Cerebellar cortex (tissue), 1 donor: ENCODE measurements at places on chromosomes 6 and 20.
A peak's percentile ranks its signal among the peaks of the same experiment; 100 is the strongest.

DNA sequence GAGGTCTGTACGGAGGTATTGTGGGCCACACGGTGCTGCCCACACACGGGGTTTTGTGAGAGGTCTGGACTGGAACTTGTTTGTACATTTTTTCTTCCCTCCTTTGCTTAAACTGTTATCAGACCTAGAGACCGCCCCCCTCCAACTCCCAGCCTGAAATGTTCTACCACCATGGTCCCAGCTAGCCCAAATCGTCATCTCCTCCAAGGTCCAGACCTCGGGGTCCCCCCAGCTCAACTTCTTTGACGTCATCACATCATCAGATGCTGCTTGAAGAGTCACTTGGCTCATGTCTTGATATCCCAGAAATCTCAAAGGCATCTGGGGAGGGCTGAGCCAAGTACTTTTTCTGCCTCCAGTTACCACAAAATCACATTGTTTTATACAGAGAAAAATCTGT is 2.8 kb upstream of the CCDC170 start:
- DNase-seq = no peak

DNA sequence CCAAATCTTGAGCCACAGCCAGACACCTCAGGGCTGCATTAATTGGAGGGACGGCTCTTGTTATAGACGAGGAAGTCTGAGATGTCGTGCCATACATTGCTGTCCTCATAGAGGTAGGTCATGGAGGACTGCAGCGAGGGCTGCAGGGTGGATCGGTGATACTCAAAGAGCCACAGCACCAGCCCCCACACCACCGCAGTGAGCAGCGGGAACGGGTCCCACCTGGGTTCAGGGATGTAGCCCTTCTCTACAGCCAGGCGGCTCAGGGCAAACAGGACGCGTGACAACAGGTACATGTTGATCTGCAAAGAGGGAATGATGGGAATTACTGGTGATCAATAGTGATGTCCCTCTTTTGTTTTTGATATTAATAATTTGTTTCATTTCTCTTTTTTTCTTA is 12.4 kb downstream of the PXMP4 start:
- no peak for DNase-seq

DNA sequence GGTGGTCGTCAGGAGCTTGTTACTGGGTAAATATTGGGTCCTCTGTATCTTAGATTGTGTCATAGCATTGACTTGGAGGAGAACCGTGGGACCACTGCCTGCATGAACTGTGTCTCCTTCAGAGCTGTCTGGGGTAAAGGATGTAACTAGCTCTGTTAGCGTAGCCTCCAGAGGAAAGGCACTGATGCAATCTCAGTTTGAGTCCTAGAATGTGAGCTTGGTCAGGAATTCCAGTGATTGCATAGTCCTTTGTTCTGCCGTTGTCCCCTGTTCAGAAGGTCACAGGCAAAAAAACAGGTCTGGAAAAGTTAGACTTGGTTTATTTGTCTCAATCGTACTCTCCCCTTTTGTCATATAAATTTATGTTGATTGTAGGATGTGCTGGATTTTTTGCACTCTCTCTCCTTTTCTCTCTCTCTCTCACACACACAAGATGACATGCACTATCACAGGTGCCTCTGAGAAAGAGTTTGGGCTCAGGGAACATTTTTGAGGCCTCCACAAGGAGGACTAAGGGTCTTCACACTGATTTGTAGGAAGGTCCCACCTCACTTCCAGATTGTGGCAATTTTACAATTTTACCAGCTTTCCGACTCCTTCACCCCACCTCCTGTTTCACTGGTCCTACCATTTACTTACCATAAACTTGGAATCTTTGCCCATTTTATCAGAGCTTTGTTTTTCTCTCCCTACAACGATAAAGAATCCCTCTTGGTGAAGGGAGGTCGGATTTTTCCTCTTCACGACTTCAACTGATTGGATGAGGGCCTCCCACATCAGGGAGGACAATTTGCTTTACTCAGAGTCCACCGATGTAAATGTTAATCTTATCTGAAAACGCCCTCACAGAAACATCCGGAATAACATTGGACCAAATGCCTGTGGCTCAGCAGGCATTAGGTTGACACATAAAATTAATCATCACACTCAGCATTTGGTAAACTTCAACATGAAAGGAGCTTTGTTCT is 7.0 kb upstream of the DACT2 start:
- no peak for DNase-seq

DNA sequence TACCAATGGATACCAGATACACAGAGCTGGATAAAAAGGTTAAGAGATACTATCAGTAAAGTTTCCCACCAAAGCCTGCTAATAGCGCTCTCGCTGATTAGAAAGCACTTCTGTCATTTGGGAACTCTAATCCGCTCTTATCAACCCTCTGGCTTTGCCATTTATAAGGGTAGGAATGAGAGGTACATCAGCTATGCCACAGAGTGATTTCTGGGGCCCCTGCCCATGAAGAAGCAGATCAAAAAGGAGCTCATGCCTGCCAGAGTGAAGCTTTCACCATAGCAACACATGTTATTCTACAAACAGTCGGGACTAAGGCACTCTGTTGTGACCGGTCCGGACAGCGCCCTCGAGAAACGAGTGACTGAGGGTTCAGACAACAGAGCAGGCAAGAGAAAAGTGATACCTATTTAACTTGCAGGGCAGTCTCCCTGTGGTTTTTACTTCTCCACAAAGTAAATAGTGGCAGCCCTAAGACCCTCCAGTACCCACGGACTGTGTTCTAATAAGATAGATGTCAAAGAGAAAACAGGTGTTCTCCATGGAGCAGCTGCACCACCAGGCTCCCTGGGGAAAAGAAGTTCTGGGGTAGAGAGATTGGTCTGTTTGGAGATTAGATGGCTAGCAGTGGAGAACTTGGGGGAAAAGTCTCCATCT is 5.6 kb downstream of the TRAM2 start:
- no peak for DNase-seq

DNA sequence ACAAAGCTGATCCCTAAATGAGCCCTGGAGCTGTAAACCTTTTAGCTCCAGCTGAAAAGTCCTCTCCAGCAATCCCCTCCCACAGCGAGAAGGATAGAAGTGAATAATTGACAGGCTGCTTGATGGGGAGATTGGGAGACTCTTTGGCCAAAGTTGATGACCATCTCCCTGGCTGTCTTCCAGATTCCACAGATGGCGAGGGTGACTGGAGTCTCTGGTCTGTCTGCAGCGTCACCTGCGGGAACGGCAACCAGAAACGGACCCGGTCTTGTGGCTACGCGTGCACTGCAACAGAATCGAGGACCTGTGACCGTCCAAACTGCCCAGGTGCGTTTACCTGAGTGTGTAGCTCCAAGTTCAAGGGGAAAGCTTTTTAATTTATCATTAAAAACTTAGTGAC is 67.3 kb downstream of the ISM1 start:
- no peak for DNase-seq

DNA sequence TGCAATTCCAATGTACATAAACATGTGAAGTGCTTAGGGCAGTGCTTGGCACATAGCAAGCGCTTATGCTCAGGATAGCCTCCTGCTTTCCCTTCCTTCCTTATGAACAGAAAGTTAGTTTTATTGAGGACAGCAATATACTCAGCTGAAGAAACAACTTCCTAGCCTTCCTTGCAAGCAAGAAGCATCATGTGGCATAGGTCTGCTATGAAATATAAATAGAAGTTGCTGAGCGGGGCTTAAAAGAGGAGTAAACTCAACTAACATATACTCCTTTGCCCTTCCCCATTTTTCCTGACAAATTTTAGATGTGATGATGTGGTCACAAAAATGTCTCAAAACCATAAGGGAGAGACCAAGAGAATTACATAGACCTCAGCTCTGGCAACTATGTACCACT is 98.9 kb downstream of the KIF16B start:
- DNase-seq = no peak

GRCh38 chr20:53028337-53029007 is 56.3 kb downstream of the TSHZ2 start:
- DNase-seq = no peak

- DNase-seq = peak; percentile 25
These were observed 313.4 kb upstream of the MOCS1 start for GRCh38 chr6:40247516-40248115.

DNA sequence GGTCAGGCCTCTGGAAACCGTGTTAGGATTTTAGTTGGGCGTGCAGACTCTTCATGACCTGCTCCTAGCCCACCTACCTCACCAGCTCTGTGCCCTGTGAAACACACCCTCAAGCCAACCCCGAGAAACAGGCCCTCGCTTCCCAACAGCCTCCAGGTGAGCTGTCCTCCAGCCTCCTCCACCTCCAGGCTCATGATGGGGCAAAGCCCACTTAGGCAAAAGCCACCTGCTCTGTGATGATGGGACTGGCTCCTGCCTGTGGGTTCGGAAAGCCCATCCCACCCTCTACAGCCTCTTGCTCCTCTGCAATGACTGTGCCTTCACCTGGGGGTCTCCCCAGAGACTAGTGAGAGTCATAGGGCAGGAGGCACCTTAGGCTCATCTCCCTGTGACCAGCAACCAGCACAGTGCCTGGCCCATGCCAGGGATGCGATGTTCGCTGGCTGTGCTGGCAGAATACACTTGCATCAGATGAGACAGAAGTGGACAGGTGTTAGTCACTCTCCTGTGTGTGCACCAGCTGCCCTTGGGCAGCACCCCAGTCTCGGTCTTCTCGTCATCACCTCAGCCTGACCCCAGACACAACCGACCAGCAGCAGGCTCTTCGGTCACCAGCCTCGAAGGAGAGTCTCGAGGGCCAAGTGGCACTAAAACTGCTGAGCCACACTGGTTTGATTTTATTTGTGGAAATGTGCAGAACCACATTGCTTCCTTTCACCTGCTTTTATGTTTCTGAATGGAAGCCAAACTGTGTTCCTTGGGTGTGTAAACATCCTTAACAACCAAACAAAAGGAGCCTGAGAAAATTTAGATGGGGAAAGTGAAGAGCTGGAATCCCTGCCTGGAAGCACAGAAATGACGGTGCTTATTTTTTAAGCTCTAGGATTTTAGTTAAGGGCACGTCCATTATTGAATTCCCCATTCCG is 10.7 kb downstream of the PXDC1 start:
- no peak for DNase-seq

DNA sequence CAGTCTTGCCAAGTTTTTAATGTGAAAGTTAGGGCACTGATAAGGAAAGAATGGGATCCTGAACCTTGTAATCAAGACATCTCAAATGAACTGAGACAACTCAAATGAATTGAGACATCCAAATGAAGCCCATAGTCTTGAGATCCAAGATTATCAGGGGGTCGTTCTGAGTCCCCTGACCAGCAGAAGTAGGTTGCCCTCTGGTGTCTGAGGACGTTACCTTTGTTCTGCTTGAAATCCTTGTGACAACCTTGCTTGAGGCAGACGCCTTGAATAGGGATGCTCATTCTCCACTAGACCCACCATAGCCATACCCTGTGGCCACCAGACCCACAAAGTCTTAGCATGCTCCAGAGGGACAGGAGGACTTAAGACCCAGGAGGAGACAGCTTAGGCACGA is 37.7 kb downstream of the ZBTB9 start:
- DNase-seq = peak; percentile 42

DNA sequence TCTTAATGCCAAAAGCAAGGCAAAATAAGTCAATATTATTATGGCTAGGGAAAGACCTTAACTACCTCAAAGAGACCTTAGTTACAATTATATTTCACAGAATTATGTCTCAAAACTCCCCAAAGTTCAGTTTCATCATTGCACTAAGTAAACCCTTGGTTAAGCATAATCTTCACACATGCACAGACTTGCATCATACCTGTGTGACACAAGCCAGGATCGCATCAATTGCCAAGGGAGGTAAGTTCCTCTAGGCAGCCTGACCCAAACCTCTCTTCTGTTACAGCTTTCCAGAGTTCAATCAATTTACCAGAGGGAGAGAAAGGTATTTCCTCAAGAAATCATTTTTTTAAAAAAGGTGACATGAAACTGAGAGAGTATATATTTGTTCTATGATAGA is 31.9 kb upstream of the PRSS35 start:
- DNase-seq = no peak

- no peak for DNase-seq
These were observed 45.1 kb downstream of the NOL4L start for GRCh38 chr20:32539817-32540675.
